ENCODE measurements at places on chromosomes 5 and 9. TPM values are rescaled to one million over a fixed set of nuclear protein-coding genes. Genes with fewer than 3 reads are reported as not detected.

PRR16 gene
- total RNA-seq: not detected

DNA sequence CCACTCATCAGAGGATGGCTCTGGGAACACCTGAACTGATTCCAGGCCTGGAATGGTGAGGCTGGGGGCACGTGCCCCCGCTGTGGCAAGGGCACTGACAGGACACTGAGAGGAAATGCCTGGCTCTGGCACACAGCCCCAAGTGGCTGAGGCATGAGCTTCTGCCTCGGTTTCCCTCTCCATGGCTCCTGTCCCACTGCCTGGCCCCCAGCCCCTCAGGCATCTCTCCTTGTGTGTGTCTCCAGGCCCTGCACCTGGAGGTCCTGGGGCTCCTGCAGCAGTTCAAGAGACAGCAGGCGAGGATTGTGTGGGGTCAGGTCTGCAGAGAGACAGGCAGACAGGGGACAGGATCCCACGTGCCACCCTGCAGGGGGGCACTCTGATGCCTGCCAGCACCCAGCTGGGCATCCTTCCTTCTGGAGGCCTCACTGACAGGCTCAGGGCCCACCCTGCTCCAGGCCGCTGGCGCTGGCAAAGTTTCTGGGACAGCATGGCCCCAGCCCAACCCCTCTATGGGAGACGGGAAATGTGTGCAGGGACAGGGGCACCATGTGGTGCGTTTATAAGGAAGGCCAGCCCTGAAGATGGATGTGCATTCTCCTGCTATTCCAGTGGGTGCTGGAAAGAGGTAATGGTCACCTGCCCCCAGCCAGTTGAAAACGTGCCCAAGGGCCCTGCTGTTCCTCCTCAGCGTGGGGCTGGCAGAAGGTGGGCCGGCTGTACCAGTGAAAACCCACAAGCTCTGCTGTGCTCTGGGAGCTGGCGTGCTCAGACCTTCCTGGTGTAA lies 66.0 kb downstream of the RASGEF1C start:
- no peak overlapping the region for H3K27ac ChIP-seq
- H3K4me3 ChIP-seq: no peak overlapping the region
- no peaks in the 10 kb centered on the region for H3K27me3 ChIP-seq
- DNase-seq: no peak

CEP72 gene
- total RNA-seq: 26.7 TPM

DCTN4 gene
- 45.5 TPM for total RNA-seq

DNA sequence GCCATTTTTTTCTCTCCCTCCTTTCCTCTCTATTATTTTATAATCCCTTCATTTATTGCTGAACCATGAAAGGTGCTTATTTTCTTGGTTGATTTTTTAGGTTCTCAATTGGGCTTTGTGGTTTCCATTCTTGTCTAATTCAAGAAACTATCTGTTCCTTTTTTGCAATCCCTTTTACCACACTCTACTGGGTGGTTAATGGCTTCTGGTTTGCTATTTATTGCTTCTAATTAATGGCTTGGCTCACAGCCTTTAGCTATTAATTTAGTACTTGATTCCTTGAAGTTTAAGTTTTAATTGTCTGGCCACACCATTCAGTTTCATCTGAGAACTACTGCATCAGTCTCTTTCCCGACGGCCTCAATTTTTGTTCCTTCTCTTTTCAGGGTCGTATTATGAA lies 5.6 kb downstream of the FRRS1L start:
- H3K4me1 ChIP-seq: no peaks in the 10 kb centered on the region
- H3K4me3 ChIP-seq: no peak overlapping the region
- no peak overlapping the region for H3K27ac ChIP-seq
- H3K36me3 ChIP-seq: no peaks in the 10 kb centered on the region
- peaks cover 7% of the 10 kb centered on the region for H3K27me3 ChIP-seq

SHISAL2B gene
- total RNA-seq: not detected

DNA sequence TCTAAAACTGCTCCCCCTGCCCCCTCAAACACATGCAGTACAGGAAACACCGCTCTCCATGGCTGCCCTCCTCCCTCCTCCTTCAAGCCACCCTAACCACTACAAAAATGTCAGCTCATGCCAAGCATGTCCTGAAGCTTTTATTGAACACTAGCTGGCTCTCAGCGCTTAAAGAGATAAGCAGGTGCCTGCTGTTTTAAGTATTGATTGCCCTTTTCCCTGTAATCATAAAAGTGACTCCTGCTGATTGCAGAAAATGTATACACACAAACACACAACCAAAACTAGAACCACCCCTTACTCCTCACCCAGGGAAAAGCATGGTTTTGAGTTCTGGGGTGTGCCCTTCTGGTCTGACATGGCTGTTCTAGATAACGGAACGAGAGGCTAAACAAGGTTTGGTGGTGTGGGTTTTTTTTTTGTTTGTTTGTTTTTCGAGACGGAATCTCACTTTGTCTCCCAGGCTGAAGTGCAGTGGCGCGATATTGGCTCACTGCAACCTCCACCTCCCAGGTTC lies 3.7 kb upstream of the UCK1 start:
- peak; percentile 35 for DNase-seq
- peaks cover 56% of the 10 kb centered on the region for H3K4me1 ChIP-seq
- H3K36me3 ChIP-seq: peaks cover 3% of the 10 kb centered on the region
- H3K27me3 ChIP-seq: no peaks in the 10 kb centered on the region
- no peak overlapping the region for H3K27ac ChIP-seq

DNA sequence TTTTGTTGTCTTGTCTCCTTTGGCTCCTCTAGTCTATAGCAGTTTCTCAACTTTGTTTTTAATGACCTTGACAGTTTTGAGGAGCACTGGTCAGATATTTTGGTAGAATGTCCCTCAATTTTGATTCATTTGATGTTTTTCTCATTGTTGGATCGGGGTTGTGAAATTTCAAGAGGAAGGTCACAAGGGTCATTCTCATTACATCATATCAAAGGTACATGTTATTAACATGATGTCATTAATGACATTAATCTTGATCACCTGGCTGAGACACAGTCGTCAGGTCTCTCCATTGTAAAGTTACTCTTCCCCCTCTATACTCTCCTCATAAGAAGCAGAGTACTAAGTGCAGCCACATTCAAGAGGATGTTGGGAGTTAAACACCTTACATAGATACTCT lies 7.2 kb downstream of the ISOC1 start:
- H3K4me1 ChIP-seq: peaks cover 20% of the 10 kb centered on the region
- H3K27ac ChIP-seq: no peak overlapping the region
- H3K36me3 ChIP-seq: peaks cover 8% of the 10 kb centered on the region
- DNase-seq: no peak

SLC12A2 gene
- 13.3 TPM for total RNA-seq

STPG3 gene
- not detected for total RNA-seq

MSMP gene
- not detected for total RNA-seq

DNA sequence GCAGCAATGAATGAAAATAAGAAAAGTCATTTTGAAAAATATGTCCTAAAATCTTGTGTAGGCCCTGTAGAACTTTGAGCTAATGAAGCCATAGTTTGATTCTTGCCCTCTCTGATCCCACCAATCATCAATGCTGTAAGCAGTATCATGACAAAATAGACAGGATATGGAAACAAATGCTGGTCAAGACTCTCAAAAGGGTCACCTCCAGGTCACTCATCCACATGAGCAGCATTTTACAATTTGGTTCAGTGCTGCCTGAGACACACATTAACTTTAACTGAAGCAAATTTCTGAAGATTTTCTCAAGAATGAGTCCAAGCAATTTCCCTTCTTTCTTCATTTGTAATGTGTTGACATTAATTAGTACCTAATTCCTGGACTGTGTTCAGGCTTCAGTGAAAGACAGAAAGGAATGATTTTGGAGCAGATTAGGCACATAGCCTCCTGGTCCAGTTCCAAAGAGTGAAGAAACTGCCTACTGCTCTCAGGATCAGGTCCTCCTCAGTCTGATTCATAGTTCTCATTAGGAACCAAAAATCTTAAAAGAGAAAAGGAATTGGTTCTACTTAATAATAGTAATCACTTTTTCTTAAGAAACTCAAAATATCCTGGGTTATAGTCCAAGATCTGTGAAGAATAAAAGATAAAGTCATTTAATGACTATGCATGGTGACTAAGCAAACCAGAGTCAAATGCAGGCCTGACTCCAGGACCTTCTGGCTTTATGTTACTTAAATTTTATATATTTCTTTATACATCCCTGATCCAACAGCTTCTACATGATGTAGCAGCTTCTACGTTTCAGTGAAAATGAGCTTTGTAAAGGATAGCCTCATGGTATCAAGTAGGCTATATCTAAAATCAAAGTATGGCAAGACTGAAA lies 192.1 kb upstream of the RGMB start:
- no peaks in the 10 kb centered on the region for H3K4me1 ChIP-seq
- DNase-seq: no peak
- H3K27me3 ChIP-seq: no peaks in the 10 kb centered on the region
- no peaks in the 10 kb centered on the region for H3K36me3 ChIP-seq
- H3K27ac ChIP-seq: no peak overlapping the region

GRCh38 chr9:1125741-1126140 lies 75.6 kb downstream of the DMRT2 start:
- H3K27me3 ChIP-seq: no peaks in the 10 kb centered on the region
- no peaks in the 10 kb centered on the region for H3K4me1 ChIP-seq
- DNase-seq: no peak
- H3K27ac ChIP-seq: no peak overlapping the region
- H3K36me3 ChIP-seq: no peaks in the 10 kb centered on the region

Data from CD4-positive, alpha-beta memory T cell (primary cell).